Tibial nerve (tissue), 4 donors: ENCODE measurements at places on chromosomes 12 and 14.

- H3K27me3 ChIP-seq = no peaks in the 10 kb centered on the region
- no peak overlapping the region for H3K4me3 ChIP-seq
- H3K36me3 ChIP-seq = peaks cover 4% of the 10 kb centered on the region
- no peaks in the 10 kb centered on the region for H3K4me1 ChIP-seq
- no peak for DNase-seq
Observed at GRCh38 chr14:102341566-102341965, 21.1 kb downstream of the CINP start.

- H3K4me1 ChIP-seq = no peaks in the 10 kb centered on the region
- H3K27ac ChIP-seq = no peak overlapping the region
- DNase-seq = no peak
- H3K4me3 ChIP-seq = no peak overlapping the region
- H3K27me3 ChIP-seq = no peaks in the 10 kb centered on the region
- no peaks in the 10 kb centered on the region for H3K36me3 ChIP-seq
Observed at GRCh38 chr14:29486132-29486531, 441.5 kb downstream of the PRKD1 start.

DNA sequence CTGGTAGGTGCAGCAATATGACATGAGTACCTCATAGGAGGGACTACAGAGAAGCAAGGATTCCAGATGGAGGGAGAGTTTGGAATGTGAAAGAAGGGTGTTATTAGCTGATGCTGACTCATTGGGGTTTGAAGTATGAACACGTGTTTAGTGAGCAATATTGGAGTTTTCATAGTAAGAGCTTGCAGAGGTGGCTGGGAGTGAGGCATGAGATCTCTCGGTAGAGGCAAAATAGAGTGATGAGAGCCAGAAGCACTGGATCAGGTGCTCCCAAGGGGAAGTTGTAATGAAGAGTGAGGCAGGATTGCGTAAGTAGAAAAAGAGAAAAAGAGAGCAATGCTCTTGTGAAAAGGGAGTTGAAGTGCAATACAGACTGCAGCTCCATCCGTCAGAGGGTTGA is 42.1 kb downstream of the MGST1 start:
- no peaks in the 10 kb centered on the region for H3K4me1 ChIP-seq
- no peak overlapping the region for H3K27ac ChIP-seq
- no peaks in the 10 kb centered on the region for H3K27me3 ChIP-seq
- no peaks in the 10 kb centered on the region for H3K36me3 ChIP-seq

DNA sequence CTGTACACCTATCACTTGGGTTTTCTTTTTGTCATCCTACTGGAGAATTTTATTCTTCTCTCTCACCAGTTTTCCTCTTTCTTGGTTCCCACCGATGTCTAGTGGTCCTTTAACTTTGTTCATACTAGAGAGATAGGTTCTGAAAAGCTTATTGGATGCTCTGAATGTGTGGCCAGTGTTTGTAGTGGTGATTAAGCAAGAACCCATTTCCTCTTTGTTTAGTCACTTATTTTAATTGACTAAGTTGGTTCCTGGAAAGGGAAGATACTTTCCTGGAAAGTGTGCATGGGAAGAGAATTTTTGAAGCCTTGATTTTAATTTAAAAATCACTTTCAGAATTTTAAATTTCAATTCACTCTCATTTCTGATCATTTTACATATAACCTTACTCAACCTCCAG is 127.2 kb downstream of the OTOGL start:
- no peak overlapping the region for H3K27ac ChIP-seq
- no peaks in the 10 kb centered on the region for H3K27me3 ChIP-seq
- DNase-seq = no peak
- no peaks in the 10 kb centered on the region for H3K4me1 ChIP-seq
- no peak overlapping the region for H3K4me3 ChIP-seq

DNA sequence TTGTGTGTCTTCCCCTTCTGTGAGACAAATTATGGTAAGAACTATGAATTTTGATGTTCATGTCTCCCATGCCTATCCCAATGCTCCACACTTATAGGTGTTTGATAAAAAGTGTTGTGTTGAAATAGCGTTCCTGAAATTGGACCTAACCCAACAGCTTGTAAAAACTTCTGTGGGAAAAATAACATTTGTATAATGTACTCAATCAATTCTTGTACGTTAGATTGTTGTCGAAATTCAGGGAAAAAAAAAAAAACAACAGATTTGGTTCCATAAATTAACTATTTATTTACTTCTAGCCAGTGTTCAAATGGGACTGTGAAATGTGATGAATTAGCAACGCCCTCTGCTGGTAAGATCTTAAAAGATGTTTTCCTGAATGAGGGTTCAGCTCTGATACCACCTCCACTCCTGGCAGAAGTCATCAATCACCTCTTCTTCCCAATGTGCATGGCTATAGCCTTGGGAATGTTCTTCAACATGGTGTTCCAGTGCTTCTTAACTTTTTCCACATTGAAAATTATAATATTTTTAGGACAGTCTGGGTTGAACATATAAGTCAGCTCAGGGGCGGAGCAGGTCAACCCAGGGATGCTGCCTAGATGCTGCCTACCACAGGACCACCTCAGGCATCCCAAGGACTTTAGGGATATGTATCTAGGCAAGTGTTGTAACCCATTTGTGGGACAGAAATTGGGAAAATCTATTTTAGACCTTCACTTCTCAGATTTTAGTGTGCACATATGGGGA is 170.6 kb downstream of the OTOGL start:
- H3K4me3 ChIP-seq = no peak overlapping the region
- no peaks in the 10 kb centered on the region for H3K36me3 ChIP-seq
- peaks cover 4% of the 10 kb centered on the region for H3K4me1 ChIP-seq
- no peak for DNase-seq
- no peak overlapping the region for H3K27ac ChIP-seq

- peaks cover 98% of the 10 kb centered on the region for H3K27me3 ChIP-seq
- no peaks in the 10 kb centered on the region for H3K4me1 ChIP-seq
- H3K27ac ChIP-seq = no peak within 1 kb of the TSS
- H3K36me3 ChIP-seq = no peaks in the 10 kb centered on the region
- peak within 1 kb of the TSS; percentile 44 for H3K4me3 ChIP-seq
Observed at GRCh38 chr14:94769391-94770250, at the start of gene GSC. Gene GSC (minus strand): TSS chr14:94770113. CDS start chr14:94770015, 98 bp downstream.

- no peaks in the 10 kb centered on the region for H3K4me1 ChIP-seq
- H3K36me3 ChIP-seq = no peaks in the 10 kb centered on the region
- H3K4me3 ChIP-seq = no peak overlapping the region
Observed at GRCh38 chr14:24289649-24290280, 9.8 kb downstream of the DHRS1 start.

DNA sequence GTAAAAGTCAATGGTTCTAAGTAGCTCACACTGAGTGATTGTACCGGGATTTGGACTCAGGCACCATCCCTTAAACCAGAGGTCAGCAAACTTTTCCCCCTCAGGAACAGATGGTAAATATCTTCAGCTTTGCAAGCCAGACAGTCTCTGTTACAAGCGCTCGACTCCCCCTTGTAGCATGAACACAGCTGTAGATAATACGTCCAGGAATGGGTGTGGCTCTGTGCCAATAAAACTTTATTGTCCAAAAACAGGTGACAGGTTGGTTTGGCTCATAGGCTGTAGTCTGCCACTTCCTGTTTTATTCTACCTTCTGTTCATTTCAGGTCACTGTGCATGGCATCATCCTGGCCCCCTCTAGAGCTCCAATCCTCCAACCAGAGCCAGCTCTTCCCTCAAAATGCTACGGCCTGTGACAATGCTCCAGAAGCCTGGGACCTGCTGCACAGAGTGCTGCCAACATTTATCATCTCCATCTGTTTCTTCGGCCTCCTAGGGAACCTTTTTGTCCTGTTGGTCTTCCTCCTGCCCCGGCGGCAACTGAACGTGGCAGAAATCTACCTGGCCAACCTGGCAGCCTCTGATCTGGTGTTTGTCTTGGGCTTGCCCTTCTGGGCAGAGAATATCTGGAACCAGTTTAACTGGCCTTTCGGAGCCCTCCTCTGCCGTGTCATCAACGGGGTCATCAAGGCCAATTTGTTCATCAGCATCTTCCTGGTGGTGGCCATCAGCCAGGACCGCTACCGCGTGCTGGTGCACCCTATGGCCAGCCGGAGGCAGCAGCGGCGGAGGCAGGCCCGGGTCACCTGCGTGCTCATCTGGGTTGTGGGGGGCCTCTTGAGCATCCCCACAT is 7.6 kb downstream of the BDKRB1 start:
- no peak overlapping the region for H3K4me3 ChIP-seq
- H3K27me3 ChIP-seq = no peaks in the 10 kb centered on the region
- H3K27ac ChIP-seq = no peak overlapping the region
- DNase-seq = no peak
